ENCODE measurements at places on chromosomes 16 and 17.

DNA sequence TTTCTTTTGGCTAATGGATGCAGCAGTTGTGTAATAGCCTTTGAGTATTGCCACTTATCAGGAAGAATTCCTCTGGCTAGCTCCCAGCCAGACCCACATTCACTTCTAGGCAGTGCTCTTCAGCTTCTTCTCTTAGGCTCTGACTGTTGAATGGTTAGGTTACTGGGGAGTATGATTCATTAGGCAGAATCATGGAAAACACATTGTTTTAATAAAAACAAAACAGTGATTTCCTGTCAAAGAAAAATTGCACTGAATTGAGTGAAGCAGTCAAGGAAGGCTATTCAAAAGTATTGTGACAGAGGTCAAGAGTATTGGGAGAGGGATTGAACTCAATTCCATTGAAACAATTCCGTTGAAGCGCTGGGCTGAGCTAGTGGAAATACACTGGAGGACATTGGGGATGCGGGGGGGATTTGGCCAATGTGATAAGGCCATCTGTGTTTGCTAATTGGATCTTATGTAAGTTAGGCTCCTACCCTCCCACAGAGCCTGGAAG is 68.0 kb downstream of the CNTNAP4 start:
- DNase-seq, result no peak

- no peak for DNase-seq
These were observed 16.3 kb downstream of the ATAD5 start for GRCh38 chr17:30848021-30848420.

DNA sequence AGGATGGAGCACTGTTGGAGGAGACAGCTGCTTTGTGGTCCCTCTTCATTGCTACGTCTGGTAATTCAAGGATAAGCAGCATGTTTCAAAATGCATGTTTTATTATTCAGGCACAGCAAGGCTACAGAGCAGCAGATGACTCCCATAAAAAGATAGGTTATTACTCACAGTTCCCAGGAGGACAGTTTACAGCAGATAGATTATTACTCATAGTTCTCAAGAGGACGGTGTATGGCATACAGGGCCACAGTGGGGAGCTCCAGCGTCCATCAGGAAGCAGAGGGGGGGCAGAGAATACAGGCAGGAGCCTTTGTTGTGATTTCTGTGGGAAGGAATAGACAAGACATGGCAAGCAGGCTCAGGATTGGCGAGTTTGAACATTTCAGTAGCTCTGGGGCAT is 72.9 kb downstream of the DNAH9 start:
- no peak for DNase-seq

- no peak for DNase-seq
These were observed 16.2 kb upstream of the CD300A start for GRCh38 chr17:74450231-74450630.

- DNase-seq, result no peak
These were observed 5.1 kb upstream of the KRT16 start for GRCh38 chr17:41617698-41618097.

- no peak for DNase-seq
These were observed 1.4 kb upstream of the HOXB2 start for GRCh38 chr17:48546137-48546923.

GRCh38 chr17:7831233-7831632 is 2.8 kb upstream of the KDM6B start:
- DNase-seq, result no peak

- no peak for DNase-seq
These were observed 238.8 kb downstream of the STX8 start for GRCh38 chr17:9336817-9337216.

DNA sequence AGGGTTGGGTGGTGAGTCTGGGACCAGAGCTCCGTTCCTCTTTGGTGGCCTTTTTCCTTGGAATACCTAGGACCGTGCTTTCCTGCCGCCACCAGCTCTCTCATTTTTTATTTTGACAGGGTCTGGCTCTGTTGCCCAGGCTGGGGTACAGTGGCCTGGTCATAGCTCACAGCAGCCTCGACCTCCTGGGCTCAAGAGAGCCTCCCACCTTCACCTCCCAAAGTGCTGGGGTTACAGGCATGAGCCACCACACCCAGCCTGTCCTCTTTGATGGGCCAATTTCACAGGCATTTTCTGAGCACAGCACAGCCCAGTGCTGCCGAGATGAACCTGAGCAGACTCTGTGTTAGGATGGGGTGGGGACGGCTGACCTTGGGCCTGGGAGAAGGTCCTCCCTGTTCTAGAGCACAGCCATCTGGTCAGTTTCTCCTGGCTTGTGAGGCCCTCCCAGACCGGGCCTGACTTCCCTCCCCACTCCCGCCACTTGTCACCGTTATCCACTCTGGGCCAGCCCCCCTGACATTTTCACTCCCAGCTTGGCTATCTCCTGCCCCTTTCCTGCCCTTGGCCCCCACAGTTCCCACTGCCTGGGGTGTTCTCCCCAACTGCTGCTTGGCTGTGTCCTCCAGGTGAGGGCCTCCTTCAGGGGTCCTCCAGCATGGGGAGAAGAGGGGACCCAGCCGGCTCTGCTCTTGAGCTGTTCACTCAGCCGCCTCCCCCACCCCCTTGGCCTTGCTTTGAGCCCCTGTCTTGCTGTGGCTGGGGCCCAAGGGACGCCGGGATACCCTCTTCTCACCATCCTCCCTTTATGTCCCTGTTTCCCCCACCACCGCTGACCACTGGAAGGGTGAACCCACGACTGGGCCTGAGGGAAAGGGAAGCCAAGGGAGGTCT is 5.0 kb downstream of the ADCY7 start:
- no peak for DNase-seq

DNA sequence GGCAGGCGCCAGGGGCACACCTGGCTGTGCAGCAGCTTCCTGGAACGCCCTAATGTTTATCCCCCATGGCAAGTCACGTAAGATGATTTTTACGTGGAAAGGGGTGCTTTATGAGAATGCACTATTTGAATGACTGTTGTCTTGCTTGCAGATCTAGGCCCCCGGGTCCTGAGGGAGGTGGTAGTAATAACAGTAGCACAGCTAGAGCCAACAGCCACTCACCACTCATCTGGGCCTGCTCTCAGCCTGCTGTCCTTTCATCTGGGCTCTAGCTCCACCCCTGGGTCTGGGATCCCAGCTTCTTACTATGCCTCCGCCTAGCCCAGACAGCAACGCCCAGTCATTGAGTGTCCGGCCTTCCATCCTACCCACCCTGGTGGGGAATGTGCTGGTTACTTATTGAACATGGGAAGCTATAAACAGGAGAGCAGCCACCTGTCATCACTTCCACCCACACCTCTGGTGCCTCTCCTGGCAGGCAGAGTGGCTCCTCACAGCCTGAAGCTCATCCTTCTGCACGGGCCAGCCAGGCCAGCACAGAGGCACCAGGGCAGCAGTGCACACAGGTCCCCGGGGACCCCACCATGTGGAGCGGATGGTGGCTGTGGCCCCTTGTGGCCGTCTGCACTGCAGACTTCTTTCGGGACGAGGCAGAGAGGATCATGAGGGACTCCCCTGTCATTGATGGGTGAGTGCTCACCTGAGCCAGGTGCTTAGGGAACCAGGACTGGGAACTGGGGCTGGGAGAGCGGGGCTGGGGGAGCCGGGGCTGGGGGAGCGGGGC is 16.6 kb downstream of the DPEP1 start:
- DNase-seq, result no peak

DNA sequence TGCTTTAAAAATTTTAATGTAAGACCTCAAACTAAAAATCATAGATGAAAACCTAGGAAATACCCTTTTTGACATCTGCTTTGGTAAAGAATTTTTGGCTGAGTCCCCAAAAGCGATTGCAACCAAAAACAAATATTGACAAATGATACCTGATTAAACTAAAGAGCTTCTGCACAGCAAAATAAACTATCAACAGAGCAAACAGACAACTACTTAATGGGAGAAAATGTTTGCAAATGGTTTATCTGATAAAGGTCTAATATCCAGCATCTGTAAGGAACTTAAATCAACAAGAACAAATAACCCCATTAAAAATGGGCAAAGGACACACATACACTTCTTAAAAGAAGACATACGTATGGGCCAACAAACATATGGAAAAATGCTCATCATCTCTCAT is 242.5 kb downstream of the BCAS3 start:
- no peak for DNase-seq

DNA sequence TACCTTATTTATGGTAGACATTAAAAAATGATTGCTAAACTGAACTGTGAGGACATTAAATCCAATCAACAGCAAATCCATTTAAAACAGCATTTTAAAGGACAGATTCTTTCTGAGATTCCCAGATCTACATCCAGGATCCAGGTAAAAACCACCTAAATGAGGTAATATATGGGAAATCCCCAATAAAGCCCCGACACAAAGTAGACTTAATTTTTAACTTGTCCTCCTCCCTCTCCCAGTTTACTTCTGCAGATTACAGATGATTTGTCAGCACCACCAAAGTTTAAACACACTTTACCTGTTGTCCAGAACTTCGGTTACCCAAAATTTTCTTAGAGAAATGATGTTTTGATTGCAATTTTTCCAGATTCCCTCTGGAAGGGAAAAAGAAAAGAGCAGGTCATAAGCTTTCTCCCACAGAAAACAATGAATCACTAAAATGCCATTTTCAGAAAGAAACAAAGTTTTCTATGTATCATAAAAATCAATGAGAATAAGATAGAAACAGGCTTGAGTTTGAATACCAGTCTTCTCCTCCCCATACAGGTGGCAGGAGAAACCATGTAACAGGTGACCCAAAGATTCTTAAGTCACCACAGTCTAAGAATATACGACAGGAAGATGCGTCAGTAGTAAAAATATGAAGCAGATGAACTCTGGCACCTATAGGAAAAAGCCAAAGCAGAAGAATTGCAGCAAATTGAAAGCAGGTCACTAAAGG is 22.8 kb downstream of the GJC1 start:
- DNase-seq, result no peak

GRCh38 chr16:57424583-57424982 is 20.0 kb downstream of the CCL17 start:
- no peak for DNase-seq

- no peak for DNase-seq
These were observed 10.0 kb upstream of the KATNB1 start for GRCh38 chr16:57725554-57725953.

GRCh38 chr17:31202968-31203367 is 94.1 kb downstream of the OMG start:
- no peak for DNase-seq

- no peak for DNase-seq
These were observed 4.1 kb downstream of the SYNGR2 start for GRCh38 chr17:78172249-78173051.

GRCh38 chr16:35552763-35553162 is 2093.4 kb downstream of the TP53TG3F start:
- DNase-seq, result no peak

- no peak for DNase-seq
These were observed 42.1 kb downstream of the RANBP10 start for GRCh38 chr16:67764158-67764667.

DNA sequence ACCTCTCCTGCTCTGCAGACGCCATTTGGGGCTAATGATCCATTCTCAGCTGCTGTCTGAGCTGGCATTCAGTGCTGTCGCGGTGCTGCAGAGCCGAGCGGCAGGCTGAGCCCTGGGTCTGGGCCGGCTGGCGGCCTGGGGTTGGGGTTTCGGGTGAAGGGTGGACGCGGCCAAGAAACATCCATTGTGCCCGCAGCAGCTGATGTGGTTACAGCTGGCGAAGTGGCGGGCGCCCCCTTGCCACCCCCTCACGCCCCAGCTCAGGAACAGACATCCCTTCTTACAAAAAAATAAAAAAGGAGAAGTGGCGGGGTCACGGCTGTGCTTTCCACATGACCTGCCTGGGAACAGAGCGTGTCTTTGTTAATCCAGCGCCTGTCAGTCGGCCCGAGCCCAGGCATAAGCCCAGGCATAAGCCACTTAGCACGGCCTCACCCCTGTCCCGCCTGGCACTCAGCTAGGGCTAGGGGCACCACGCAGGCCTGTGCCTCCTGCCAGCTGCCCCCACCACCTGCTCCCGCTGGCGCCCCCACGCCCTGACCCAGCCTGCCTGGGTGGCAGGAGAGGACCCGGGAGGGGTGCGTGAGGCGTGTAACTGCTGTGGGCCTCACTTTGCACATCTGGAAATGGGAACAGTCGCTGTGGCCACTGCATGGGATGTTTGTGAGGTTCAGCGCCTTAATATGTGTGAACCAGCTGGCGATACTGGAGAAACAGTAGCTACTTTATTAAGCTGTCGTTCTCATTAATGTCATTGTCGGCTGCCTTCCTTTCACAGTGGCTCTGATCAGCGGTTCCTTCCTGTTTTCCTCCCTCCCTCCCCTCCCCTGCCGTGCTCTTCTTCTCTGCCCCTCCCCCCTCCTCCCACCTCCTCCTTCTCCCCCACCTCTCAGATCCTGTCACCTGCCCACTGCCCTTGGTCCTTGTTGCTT is 197.7 kb upstream of the CIBAR2 start:
- no peak for DNase-seq

DNA sequence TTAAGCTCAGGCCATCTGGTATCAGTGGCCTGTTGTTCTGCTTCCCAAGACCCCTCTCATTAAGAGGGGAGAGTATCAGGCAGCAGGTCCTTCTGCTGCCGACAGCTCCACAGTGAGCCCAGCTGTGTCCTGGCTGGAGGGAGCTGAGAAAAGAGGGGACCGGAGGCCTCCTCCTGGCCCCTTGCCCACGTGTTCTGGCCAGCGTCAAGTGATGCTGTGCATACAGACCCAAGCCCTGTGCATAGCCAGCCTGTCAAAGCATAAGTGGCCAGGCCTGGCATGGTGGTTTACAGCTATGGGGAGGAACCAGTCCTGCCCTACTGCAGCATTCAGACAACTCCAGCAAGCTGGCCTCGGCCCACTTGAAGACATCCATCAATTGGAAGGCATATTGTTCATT is 48.0 kb downstream of the ABCC6 start:
- DNase-seq, result no peak

DNA sequence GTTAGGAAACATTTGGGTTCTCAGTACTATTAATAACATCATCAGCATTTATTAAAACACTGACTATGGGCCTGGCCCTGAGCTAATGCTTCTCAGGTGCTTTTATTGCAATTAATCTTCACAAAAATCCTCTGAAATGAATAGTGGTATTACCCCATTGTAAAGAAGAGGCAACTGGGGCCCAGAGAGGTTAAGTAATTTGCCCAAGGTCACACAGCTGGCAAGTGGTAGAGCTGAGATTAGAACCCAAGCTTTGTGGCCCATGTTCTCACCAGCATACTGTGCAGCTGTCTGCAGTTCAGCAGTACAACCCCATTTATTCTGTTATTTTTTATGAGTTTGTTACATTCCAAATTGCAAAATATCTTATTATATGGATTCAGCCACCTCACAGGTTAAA is 82.3 kb downstream of the TBC1D16 start:
- no peak for DNase-seq

- DNase-seq, result no peak
These were observed 32.3 kb upstream of the GNG13 start for GRCh38 chr16:832652-833336.

DNA sequence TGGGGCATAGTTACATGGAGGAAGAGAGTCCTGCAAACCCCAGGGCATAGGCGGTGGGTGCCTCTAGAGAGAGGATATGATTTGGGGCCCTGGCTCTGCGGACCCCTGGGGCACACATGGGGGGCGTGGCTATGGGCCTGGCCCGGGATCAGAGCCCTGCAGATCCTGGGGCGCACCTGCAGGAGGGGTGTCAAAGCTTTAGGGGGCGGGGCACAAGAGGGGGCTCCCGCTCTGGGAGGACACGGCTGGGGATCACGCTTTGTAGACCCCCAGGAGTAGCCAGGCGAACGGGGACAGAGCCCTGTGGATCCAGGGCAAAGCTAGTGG is 497 bp downstream of the BCL7C start:
- DNase-seq, result no peak

GRCh38 chr17:1951920-1952319 is 73.2 kb downstream of the RTN4RL1 start:
- DNase-seq, result no peak
